Thoracic aorta (tissue), 2 donors: ENCODE measurements at places on chromosomes 1 and 21. TPM values are rescaled to one million over a fixed set of nuclear protein-coding genes. Genes with fewer than 3 reads are reported as not detected.

Gene MYBPH
- not detected for total RNA-seq

- no peaks in the 10 kb centered on the region for H3K27me3 ChIP-seq
- H3K4me3 ChIP-seq: no peak overlapping the region
- no peaks in the 10 kb centered on the region for H3K4me1 ChIP-seq
- H3K27ac ChIP-seq: no peak overlapping the region
These were observed 43.4 kb downstream of the FHAD1 start for GRCh38 chr1:15290382-15290781.

- no peak overlapping the region for H3K27ac ChIP-seq
- H3K4me1 ChIP-seq: no peaks in the 10 kb centered on the region
- no peak overlapping the region for H3K4me3 ChIP-seq
- DNase-seq: no peak
- no peaks in the 10 kb centered on the region for H3K27me3 ChIP-seq
These were observed 197.3 kb upstream of the IVNS1ABP start for GRCh38 chr1:185514311-185514710.

DNA sequence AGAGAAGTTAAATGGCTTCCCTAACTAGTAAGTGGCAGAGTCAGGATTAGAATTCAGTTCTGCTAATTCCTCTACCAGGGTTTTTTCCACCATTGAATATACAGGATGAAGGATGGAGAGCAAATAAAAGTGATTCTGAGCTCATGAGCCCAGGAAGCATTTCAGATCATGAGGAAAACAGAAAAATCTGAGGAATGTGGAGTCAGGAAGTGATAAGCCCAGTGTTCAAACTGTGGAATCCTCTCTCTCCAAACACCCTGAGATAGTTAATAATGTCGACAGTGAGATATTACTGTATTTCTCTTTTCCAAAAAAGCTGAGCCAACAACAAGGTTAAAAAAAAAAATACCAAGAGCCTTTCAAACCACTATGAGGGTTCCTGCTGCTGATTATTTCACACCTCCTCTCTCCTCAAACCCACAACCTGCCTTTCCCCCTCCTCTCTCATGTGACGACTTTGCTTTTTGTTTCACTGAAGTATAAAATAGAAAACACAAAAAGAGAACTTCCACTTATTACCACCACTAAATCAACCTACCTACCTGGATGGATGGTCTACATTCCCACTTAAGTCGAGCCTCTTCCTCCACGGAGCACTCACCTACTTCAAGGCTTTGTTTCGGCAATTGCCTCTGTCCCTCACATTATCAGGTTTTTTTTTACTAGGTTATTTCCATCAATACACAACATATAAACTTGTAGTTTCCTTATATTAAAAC, 8.9 kb downstream of the SLAMF1 start:
- H3K4me3 ChIP-seq: no peak overlapping the region
- no peaks in the 10 kb centered on the region for H3K4me1 ChIP-seq
- DNase-seq: no peak

Gene GJA9
- total RNA-seq: not detected

Gene EPRS1
- 35.1 TPM for total RNA-seq

DNA sequence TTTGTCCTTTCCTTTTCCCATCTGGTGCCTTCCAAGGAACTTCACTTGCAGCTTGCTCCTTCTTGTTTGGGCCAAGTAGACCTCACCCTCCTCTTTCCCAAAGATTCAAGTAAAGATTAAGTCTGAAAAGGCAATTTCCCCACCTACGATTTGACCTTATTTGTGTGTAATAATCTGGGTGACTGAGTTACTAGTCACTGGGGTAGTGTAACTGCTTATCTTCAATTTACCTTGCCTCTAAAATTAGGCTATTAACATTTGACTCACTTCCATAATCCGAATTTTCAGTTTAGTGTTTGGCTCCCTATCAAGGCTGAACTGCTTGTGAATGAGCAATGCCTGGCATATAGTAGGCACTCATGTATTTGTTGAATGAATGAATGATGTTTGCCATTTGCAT, 59.6 kb downstream of the PLA2G4A start:
- no peak for DNase-seq
- H3K27me3 ChIP-seq: no peaks in the 10 kb centered on the region
- H3K4me1 ChIP-seq: no peaks in the 10 kb centered on the region
- no peak overlapping the region for H3K4me3 ChIP-seq
- no peak overlapping the region for H3K27ac ChIP-seq

GRCh38 chr1:114338191-114338890, 172.7 kb downstream of the TRIM33 start:
- no peak overlapping the region for H3K4me3 ChIP-seq
- H3K27ac ChIP-seq: no peak overlapping the region
- no peaks in the 10 kb centered on the region for H3K27me3 ChIP-seq
- H3K36me3 ChIP-seq: no peaks in the 10 kb centered on the region
- DNase-seq: no peak
- no peaks in the 10 kb centered on the region for H3K4me1 ChIP-seq

Gene TTC24
- not detected for total RNA-seq

DNA sequence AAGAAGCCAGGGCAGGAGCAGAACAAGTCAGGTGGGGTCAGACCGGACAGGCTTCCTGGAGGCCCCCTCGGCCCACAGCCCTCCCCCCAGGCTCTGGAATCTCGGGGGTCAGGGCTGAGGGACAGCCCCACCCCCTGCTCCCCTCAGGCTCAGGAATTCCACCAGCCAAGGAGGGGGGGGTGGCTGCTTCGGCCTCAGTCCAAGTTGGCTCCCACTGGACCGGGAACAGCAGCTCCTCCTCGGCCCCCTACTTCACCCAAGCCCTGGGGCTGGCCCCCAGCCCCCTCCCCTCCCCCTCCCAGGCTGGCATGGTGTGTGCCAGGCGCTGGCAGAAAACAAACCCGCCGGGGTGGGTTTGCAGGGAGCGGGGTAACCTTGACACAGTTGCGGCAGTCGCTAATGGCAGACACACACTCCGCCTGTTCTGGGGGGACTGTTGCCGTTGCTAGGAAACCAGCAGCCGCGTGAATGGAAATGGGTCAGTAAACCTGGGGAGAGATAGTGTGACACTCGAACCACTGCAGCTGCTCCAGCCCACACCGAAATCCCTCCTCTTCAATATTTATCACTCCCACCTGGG, 32.4 kb downstream of the AHDC1 start:
- peak overlapping the region; percentile 97 for H3K27ac ChIP-seq
- no peaks in the 10 kb centered on the region for H3K36me3 ChIP-seq
- DNase-seq: no peak

Gene UBIAD1
- 23.2 TPM for total RNA-seq

Gene HES3
- not detected for total RNA-seq

DNA sequence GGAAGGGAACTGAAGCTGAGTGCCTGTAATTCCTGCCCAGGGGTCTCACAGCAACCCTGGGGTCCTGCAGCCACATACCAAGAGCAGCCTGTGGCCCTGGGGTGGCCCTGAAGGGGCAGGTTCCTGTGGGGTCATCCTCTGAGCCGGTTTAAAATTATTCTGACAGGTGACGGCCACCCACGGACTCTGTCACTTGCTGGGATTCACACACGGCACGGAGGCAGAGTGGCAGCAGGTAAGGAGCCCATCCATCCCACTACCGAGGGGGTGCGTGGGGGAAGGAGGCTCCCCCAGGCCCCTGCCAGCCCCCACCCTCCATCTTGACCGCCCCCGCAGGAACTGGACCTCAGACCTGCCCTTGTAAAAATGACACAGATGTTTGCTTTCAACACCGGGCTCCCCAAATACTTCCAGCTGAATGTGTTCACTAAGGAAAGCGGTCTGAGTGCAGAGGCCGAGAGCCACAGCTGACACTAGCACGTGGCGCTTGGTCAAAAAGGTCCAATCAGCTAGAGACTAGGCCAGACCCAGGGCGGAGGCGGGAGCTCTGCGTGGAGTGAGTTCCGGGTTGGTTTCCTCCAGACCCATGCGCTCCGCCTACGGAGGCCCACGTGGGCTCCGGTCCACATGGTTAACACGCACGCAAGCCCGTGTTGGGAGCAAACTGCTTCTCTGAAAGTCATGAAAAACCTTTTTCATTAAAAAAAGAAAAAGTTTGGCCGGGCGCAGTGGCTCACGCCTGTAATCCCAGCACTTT, 10.0 kb downstream of the YBEY start:
- no peaks in the 10 kb centered on the region for H3K36me3 ChIP-seq
- DNase-seq: peak; percentile 15
- H3K27me3 ChIP-seq: no peaks in the 10 kb centered on the region
- H3K4me1 ChIP-seq: peaks cover 10% of the 10 kb centered on the region

DNA sequence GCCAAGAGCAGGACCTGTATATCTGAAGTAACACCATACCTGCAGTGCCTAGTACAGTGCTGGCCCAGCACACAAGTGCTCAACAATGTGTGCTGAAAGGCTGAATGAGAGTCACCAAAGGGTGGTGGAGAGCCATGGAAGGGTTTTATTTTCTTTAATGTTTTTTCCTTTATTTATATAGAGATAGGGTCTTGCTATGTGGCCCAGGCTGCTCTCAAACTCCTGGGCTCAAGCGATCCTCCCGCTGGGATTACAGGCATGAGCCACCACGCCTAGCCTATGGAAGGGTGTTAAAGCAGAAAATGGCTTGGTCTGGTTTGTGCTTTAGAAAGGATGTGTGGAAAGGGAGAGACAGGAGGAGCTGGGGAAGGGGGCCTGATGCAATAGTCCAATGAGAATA, 13.3 kb upstream of the TTC39A start:
- peaks cover 6% of the 10 kb centered on the region for H3K4me1 ChIP-seq
- no peak for DNase-seq
- peaks cover 6% of the 10 kb centered on the region for H3K27me3 ChIP-seq
- no peak overlapping the region for H3K27ac ChIP-seq

Gene LAMB3
- total RNA-seq: 5.1 TPM

DNA sequence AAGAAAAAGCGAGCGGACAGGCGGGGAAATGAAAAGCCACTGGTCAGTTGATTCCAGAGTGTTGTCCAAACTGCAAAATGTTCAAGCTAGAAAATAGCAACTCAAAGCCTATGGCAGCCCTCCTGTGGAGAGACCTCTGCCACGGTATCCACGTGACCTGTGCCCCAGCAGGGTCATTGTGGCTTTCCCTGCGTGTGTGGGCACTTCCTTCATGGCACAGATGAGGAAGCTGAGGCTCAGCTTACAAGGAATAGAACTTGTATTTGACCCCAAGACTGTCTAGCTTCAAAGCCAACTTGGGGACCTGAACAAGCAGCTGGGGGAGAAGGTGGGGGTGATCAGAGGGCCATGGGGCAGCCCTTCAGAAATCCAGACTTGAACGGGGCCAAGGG, 15.6 kb upstream of the PLEKHG5 start:
- no peaks in the 10 kb centered on the region for H3K27me3 ChIP-seq
- peaks cover 19% of the 10 kb centered on the region for H3K4me1 ChIP-seq
- H3K27ac ChIP-seq: no peak overlapping the region
- DNase-seq: no peak
- H3K36me3 ChIP-seq: no peaks in the 10 kb centered on the region

DNA sequence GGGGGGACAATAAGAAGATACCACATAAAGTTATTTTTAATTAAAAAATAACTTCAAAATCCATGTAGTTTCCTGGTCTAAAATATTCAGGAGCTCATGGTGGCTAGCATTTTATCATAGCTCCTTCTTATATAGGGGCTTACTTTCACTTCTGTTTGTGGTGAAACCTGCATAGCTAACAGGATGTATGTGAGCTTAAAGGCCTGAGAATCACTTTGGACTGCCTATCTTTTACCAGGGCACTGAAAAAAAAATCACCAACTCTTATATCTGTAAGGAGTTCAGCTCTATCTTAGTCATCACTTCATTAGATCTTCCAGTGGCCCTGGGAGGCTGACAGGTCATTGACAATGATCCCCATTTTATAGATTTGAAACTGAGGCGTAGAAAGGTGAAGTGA, 21.3 kb downstream of the UROD start:
- no peak for DNase-seq
- no peak overlapping the region for H3K27ac ChIP-seq
- H3K4me3 ChIP-seq: no peak overlapping the region
- no peaks in the 10 kb centered on the region for H3K27me3 ChIP-seq
- peaks cover 5% of the 10 kb centered on the region for H3K36me3 ChIP-seq

Gene OR2L13
- total RNA-seq: not detected
